Heart right ventricle (tissue), 16 donors: ENCODE measurements at places on chromosomes 2 and 18. TPM values are rescaled to one million over a fixed set of nuclear protein-coding genes. Genes with fewer than 3 reads are reported as not detected.

- no peak for DNase-seq
Observed at GRCh38 chr2:226548732-226549131, 250.9 kb downstream of the IRS1 start.

DNA sequence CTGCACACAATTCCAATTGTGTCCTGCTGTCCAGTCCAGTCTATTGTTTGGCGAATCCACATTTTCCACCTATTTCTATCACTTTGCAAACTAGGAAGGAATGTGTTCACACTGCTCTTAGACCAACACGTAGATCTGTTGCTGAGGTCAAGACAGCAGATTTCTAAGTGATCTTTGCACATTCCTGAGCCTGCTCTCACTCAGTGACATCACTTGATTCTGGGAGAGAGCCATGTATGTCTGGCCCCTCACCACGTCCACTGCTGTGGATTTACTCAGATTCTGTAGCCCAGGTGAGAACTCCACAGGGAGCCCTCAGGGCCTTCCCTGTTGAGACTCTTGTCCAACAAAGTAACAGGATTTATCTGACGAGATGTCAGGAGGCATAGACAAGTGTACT, 317.2 kb downstream of the TSN start:
- DNase-seq, result no peak

DNA sequence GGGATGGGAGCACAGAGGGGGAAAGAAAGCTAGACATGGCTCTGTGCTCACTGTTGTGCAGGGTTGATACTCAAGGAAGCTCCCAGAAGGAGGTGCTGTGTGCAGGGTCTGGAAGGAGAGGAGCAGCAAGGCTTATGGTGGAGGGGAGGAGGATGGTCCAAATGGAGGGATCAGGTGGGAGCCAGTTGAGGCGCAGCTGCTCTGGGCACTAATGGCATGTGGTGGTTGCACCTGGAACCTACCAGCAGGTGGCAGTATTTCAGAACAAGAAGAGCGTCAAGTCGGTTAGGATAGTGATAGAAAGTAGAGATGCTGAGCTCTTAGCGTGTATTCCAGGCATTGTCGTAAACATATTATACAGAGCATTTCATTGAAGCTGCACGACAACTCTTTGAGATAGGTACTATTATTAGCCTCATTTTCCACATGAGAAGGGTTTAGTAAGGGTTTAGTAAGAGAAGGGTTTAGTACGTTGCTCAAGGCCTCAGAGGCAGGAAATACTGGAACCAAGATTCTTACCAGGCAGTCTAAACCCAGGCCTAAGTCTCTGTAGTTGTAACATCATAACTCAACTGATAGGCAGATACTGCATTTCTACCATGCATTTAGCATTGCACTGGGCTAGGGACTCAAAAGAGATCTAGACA, 223.7 kb downstream of the CYP26B1 start:
- DNase-seq, result no peak

DNA sequence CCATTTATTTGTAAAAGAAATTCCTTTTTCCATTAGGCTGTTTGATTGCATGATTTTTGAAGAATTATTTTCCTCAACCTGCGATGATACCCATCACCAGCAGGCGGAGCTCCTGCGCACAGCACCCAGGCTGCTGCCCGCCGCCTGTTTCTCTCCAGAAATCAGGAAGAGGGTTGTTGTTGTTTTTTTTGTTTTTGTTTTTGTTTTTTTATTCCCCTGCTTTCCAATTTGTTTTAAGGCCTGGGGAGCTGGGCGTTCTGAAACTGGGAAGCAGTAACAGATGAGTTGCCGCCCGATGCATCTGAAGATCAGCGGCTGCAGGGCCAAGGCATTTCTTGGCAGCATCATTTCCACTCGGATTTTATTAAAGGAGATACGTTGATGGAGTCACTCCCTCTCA, 132.1 kb downstream of the MBP start:
- no peak for DNase-seq

DNA sequence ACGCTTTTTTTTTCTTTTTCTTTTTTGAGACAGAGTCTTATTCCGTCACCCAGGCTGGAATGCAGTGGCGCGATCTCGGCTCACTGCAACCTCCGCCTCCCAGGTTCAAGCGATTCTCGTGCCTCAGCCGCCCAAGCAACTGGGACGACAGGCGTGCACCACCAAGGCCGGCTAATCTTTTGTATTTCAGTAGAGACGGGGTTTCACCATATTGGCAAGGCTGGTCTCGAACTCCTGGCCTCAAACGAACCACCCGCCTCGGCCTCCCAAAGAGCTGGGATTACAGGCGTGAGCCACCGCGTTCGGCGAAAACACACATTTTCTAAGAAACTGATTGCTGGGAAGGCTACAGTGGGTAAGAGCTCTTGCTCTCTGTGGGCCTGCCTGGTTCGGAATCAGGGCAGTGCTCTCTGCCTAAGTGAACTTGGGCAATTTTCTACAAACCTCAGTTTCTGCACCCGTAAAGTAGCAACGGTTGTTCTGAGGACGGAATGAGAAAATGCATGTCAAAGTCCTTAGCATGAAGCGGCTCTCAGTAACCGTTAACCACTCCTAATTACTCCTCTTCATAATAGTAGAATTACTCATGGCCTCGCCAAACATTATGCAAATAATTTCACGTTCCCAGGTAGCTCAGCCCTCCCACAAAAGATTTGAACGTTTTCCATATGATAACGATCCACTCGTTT, 1.0 kb upstream of the PMAIP1 start:
- no peak for DNase-seq

DNA sequence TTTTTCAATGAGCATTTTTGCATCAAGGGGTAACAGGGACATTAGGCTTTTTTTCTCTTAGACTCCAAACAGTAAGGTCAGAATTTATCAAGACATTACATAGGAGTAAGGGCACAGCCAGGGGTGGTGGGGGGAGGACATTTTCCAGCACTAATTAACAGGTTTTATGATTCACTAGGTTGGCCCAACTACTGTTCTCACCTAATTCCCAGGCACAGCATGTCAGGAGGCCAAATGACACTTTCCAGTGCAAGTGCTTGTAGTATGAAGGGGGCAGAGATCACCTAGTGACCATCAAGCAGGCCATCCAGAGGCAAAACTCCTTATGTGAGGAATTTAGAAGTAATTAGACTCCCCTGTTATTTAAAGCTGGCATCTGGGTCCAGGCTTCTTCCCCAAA, 3.9 kb upstream of the MBD2 start:
- DNase-seq, result no peak

DNA sequence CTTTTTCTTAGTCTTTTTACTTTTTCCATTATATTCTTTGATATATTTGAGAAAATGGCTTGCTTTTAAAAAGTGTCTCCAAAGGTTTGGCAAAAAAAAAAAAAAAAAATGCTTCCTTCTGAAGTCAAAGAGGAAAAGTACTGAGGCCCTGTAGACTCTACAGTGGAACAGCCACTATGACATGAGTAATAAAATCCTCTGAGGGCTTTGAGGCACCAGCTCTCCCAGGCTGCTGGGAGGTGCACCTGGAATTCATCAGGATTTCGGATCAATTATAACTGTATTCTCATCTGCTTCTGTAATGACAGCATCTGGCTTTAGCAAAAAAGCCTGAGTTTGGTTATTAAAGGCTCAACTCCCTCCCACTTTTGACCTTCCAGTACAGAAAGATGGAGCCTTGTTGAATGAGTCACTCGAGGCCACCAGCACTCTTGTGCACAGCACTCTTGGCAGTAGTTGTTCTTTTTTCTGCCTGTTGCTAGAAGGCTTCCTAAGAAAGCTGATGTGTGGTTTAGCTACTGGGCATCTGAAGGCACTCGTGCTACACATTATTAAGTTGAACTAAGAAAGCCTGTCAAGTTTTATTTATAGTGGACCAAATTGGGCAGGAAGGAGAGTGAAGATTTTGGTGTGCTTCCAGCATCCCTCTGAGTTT, 131.3 kb downstream of the PRPF40A start:
- no peak for DNase-seq

GRCh38 chr2:154402213-154402612, 296.3 kb upstream of the KCNJ3 start:
- DNase-seq, result no peak

DNA sequence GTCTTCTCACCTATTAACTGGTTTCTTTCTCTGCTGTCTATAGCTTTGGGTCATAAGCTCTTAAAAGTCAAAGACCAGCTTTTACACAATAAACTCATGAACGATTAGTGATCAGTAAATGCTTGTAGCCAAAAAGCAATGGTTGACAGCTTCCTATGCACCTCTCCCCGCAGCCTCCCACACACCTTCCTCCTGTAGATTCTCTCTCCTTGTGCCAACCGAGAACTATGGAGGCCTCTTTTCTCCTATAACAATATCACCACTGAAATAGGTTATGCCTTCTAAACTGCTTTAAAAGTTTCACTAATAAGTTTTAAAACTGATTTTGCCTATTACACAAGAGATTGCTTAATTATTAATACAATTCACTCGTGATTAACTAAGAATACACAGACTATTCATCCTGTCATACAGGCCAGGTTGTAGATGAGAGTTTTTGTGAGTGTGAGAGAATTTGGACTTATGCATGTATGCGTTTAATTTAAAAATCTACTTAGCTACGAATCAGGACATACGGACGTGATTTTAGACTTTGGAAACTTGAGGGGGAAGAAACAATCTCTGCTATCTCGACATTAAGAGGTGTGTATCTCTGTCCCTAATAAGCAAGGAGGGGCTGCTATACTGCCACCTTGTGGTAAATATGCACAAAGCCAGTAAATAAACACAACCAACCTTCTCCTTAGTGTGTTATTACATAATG, 229.1 kb upstream of the RBBP8 start:
- DNase-seq, result peak; percentile 29

GRCh38 chr2:226526716-226527115, 272.9 kb downstream of the IRS1 start:
- no peak for DNase-seq

The STARD6 gene
- polyA plus RNA-seq, result not detected

The CCDC178 gene
- polyA plus RNA-seq, result 0.80 TPM

The CPSF3 gene
- 13.8 TPM for polyA plus RNA-seq

The MAP2 gene
- polyA plus RNA-seq, result 3.5 TPM

The NPC1 gene
- 8.9 TPM for polyA plus RNA-seq

The TBC1D8 gene
- 24.0 TPM for polyA plus RNA-seq

The SAG gene
- polyA plus RNA-seq, result not detected

The CYRIA gene
- polyA plus RNA-seq, result 1.2 TPM
